Fibroblast of skin of back (primary cell): ENCODE measurements at places on chromosomes 5 and 9.

DNA sequence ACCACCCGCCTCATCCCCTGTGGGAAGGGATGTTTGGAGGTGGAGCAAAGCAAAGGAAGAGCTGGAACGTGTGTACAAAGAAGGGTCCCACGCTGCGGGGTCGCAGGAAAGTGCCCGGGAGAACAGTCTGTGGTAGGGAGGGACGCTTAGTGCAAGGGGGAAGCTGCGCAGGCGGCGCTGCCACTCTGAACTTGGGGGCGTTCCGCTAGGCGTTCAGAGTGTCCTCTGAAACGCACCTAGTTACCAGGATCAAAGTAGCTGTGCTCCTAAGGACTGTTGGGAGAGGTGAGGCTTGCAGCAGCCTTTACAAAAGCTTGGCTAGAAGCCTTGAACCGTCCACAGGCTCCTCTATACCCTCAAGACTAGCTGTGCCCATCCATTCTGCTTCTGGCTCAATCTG is 29.3 kb upstream of the PDE8B start:
- DNase-seq = no peak

- DNase-seq = no peak
These were observed 2.7 kb downstream of the FOXB2 start for GRCh38 chr9:77021922-77022782.

DNA sequence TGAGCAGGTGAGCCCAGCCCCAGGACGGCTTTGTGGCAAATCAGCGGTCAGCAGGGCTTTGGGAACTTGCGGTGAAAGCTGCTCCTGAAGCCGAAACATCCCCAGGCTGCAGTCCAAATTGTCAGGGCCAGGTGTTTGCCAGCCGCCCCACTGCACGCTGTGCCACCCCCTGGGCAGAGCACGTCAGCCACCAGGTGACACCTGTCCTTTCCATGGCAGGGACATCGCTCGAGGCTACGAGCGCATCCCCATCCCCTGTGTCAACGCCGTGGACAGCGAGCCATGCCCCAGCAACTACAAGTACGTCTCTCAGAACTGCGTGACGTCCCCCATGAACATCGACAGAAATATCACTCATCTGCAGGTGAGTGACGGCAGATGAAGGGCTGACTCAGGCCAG is 64.4 kb upstream of the CACNA1B start:
- no peak for DNase-seq

GRCh38 chr5:141763541-141763940 is 81.5 kb upstream of the ARAP3 start:
- no peak for DNase-seq

DNA sequence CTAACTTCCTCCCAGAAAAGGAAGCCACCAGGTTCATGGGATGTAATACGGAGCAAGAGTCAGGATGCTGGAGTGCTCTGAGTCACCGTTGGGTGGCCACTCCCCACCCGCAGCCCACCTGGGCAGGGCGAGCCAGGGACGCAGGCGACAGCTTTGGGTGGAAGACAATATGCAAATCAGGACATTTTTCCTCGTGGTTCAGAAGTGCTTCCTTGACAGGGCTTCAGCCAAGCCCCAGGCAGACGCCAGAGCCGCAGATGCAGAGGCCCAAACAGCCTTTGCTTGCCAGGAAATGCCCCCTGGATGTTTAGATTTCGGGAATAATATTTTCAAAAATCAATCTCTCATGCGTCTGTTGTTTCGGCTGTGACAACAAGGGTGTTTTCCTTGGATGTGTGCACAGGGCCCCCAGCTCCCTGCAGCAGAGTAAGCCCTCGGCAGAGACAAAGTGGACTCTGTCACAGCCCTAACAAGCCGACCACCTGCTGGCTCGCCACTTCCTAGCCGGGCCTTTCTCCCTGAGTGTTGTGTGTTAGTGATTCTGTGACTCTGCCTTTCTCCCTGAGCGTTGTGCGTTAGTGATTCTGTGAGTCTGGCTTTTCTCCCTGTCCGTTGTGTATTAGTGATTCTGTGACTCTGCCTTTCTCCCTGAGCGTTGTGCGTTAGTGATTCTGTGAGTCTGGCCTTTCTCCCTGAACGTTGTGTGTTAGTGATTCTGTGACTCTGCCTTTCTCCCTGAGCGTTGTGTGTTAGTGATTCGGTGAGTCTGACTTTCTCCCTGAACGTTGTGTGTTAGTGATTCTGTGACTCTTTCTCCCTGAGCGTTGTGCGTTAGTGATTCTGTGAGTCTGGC is 11.8 kb upstream of the SLC9A3 start:
- DNase-seq = no peak

- peak; percentile 54 for DNase-seq
These were observed 44.2 kb downstream of the NIPSNAP3B start for GRCh38 chr9:104808035-104808614.

- DNase-seq = no peak
These were observed 100.5 kb upstream of the PRRC1 start for GRCh38 chr5:127416906-127417305.

DNA sequence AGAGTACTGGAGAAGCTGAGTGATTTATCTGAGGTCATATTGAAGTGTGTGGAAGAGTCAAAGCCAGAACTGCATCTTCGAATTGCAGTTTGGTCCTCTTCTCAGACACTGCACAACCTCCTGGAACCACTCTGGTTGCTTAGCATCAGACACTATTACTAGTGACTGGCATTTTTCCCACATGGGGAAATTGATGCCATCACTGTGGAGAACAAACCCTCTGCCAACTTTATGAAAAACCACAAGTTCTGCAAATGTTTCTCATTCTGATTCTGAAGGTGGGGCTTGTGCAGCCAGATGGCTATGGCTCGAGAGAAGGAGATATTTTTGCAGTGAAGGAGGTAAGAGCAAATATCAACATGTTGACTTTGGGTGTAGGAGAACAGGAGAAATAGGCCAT is 67.2 kb downstream of the KCTD16 start:
- DNase-seq = no peak

DNA sequence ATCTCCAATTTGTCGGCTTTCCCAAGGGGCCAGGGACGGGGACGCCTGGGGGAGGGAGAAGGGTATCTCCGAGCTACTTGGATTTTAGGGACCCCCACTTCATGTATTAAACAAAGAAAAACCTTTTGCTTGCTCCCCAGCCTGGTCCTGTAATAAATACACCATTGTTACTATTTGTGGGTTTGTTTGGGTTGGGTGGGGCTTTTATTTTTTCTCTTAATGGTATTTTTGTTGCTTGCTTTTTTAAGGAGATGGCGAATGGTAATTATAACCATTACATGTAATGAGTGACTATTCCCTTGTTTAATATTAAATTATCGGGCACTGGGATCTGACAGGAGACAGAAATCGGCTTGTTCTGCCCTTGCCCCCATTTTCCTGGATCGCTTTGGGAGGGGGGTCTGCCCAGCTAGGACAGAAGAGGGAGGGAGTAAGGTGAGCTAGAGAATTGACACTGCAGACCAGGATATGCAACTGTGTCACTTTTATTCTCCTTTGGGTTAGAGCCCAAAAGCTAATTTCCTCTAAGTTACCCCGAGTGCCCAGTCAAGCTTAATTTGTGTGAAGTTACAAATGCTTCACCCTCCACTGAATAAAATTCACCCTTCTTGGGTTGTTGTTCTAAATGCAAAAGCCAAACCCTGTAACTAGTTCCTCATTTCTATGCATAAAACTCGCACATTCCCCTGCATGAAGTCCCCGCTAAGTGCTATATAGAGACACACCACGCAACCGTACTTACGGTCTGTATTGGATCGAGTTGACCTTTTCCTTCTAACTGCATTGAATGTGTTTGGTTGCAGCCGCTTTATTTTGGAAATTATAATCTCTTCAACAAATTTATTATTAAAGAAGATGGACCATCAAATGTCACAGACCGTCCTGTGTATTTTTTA is 1.6 kb upstream of the ZNF608 start:
- peak; percentile 44 for DNase-seq

DNA sequence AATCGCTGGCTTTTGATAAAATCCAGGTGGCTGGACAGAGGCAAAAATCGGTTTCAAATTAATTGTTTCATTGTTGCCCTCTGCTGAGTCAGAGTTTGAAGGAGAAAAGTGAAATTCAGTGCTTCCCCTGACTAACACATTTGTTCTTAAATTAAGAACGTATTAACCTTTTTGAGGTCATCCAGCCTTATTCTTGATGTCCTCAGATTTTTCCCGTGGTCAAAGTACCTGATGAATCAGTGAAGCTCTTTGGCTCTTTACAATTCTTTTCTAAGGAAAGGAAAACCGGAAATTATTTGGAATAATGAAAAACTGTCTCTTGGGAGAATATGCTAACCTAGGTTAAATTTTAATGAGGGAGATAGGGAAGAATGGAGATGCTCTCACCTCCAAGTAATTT is 21.6 kb downstream of the OSMR start:
- DNase-seq = no peak

DNA sequence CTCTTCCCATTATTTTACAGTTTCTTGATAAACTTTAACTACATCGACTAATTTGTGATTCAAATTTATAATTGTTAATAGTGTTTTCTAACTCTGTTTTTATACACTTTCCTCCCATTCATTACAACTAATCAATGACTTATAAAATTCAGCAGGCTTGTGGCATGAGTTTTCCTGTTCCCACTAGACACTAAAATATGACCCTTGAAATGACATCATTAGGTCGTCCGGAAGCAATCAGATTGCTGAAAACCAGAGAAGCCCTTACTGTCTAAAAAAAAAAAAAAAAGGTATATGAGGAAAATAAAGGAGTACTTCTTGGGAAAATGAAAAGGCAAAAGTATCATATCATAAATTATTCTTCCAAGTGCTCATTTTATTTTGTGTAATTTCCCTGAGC is 553.7 kb downstream of the ZNF608 start:
- DNase-seq = no peak

DNA sequence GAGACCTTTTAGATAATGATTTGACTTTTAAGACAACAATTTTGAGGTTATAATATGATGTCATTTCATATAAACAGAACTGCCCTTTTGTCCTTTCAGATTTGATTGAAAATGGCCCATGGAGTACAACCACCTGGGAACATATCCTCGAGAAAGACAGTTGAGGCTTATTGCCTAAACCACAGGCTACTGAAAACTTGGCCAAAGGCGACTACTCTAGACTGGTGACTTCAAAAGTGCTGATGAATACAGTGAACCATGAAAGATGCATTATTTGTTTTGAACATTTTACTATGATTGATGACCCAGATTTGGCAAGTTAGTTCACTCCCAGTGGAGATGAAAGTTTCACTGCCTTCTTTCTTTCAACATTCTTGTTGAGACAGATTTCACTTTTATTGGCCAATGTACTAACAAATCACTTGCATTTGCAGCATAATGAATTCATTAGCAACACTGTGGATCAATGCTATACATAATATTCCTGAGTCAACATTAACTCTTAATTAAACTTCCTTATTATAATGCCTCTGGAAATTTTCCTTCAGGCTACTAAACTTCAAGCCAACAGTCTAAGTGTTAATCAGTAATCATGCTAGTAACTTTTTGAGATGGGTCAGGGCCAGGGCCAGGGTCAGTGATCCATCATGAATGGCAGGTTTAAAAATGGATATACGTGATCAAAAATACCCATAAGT is 480.3 kb downstream of the RAB3C start:
- DNase-seq = no peak

DNA sequence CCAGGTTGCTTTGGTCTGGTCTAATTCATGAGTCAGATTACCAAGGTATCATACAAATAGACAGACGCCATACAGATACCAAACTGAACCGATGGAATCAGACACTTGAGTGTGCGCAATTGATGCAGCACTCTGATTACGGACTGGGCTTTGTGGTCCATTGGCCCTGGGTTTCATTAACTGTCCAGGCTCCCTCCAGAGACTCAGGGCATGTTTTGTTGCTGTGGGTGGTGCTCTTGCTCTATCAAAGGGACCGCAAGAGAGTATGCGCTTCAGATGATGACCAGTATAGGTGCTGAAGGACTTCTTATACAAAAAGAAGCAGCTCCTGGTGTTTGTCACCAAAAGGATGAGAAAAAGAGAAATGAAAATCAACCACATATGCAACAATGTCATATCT is 36.9 kb upstream of the ANKRD55 start:
- no peak for DNase-seq

DNA sequence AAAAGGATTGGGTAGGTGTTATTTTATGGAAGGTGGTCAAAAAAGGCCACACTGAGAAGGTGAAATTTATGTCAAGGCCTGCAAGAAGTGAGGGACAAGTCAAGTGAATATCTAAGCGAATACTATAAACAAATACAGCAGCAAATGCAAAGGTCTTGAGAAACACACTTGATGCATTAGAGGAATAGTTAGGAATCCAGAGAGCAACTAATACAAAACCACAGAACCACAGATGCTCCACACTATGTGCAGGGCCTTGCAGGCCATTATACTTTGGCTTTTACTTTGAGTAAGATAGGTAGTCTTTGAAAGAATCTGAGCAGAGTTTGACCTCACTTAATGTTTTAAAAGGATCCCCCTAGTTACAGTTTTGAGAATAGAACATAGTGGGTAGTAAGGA is 4.6 kb downstream of the ZNF622 start:
- no peak for DNase-seq

DNA sequence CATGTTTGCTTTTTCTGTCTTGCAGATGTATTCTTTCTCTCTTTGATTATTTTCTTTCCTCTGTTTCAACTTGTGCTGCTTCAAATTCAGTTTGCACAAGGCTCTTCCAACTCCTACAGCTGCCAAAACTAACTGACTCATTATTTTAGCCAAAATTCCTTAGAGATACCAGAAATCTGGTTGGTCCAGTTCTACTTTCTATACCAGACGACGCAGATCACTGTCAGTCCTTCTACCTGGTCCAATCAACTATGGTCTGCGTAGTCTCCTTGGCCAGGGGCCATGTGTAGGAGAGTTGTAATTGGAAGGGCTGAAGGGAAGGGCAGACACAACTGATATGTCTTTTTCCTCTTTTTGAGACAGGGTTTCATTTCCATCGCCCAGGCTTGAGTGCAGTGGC is 51.9 kb upstream of the JAK2 start:
- no peak for DNase-seq

DNA sequence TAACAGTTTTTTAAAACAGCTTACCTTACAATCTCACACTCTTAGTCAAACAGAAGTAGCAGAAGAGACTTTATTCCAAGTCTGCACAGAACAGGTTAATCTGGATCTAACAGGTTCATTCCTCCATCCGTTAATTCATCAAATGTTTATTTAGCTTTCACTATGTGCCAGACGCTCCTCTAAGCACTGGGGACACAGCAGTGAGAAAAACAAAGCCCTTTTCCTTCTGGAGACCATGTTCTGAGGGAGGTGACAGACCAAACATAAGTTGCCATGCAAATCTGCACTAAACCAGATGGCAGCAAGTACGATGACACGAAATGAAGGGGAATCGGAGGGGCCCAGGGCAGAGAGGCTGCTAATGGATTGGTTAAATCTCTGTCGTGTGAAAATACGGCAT is 17.1 kb upstream of the GLIPR2 start:
- no peak for DNase-seq
